T-helper 1 cell (primary cell): ENCODE measurements at places on chromosomes 16 and 17.

GRCh38 chr17:48445248-48445620 is 15.2 kb upstream of the SKAP1 start:
- DNase-seq = no peak

- DNase-seq = no peak
These were observed 413.5 kb downstream of the CPPED1 start for GRCh38 chr16:12390074-12390605.

- DNase-seq = peak; percentile 85
These were observed 134.2 kb downstream of the USP22 start for GRCh38 chr17:20908313-20909267.

GRCh38 chr17:59766491-59766890 is 59.0 kb downstream of the VMP1 start:
- DNase-seq = no peak

- no peak for DNase-seq
These were observed 5.6 kb downstream of the AKAP1 start for GRCh38 chr17:57090560-57091185.

DNA sequence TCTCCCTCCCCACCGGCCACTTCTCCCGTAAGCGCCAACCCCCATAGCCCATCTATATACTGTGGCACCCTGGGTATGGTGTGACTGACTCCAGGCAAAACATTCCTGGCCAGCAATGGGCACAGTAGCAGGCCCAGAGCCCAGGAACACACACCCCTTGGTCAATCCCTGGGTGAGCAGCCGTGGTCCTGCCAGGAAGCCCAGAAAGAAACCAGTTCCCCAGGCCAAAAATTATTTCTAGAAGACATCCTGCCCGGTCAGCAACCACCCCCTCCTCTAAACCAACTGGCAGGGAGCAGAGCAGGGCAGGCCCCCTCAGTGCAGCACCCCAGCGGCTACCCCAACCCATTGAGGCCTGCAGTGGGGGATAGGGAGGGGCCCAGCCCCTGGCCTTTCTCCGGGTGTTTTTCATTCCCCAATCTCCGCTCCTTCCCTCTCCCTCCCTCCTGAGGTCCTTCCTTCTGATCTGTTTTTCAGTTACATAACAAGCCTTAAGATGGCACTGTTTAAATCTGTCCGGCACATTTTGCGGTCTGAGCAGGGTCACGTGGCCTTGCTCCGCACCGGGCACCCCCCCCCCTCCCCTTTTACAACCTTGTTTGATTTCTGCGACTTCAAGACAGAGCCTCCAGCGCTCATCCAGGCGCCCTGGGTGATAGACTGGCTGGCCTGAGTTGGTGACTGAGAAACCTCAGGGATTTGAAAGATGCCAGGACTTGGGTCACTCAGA is 2.0 kb downstream of the NPTX1 start:
- DNase-seq = no peak

DNA sequence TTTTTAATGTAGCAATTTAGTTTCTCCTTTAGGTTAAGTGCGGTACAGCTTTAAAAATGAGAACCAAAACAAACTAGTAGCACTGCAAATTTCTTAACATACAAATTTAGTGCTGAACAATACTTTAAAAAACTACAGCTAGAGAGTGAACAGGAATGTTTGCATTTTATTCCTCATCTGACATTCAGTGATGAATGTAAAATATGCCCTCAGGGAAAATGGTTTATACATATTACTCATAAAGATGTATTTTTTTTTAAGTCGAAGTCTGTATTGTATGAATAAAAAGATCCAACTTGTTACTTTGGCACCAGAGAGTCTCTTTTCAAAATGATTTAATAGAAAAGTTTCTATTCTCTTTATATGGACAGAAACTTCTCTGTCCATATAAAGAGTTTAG is 96.8 kb downstream of the BRIP1 start:
- no peak for DNase-seq

DNA sequence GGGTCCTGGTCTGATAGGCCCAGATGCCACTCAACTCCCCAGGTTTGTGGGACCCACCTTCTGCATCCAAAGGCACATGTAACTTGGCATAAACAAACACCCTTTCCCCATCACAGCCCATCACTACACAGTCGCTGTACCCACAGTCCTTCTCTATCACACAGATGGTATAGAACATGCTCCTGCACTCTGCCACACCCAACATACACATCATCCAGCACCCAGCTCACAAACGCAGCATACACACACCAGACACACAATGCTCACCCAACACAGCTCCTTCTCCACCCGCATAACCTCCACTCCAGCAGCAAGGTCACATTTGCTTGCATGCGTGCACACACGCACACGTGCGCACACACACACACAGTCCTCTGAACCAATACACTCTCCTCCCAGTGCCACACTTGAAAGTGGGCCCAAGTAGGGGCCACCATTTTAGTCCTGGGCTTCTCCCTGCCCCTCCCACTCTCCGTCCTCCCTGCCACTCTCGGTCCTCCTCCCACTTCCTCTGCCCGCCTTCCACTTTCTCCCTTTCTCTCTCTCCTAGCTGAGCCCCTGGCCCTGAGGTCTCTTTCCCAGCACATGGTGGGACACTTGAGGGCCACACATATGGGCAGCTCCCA is 8.5 kb upstream of the TMEM92 start:
- DNase-seq = no peak

DNA sequence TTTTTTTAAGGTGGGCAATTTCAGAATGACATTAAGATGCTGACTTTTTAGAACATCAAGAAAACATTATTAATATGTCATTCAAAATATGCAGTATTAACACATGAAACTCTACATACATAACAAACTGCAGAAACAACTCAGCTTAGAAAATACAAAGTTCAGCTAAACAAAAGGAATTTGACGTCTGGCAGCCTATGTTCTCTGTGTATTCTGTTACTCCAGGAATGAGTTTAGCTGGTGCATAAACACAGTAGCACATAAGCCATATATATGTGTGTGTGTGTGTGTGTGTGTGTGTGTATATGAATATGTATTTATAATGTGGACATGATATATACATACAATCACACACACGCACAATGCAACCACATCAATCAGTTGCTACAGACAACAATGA is 413.5 kb upstream of the PSMD7 start:
- DNase-seq = no peak

DNA sequence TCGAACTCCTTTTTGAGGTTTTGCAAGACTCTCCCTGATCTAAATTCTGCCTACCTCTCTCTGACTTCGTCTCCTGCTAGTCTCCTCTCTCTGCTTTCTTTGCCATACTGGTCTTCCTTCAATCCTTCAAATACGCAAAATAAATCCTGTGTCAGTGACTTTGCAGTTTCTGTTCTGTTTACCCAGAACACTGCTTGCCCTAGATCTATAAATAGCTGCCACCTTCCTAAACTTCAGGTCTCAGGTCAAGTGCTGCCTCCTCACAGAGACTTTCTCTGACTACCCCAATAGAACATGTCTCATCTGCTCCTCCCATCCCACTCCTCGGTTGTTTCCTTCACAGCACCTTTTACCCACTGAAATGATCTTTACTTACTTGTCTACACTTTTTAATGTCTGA is 78.9 kb downstream of the TRIM37 start:
- DNase-seq = no peak

DNA sequence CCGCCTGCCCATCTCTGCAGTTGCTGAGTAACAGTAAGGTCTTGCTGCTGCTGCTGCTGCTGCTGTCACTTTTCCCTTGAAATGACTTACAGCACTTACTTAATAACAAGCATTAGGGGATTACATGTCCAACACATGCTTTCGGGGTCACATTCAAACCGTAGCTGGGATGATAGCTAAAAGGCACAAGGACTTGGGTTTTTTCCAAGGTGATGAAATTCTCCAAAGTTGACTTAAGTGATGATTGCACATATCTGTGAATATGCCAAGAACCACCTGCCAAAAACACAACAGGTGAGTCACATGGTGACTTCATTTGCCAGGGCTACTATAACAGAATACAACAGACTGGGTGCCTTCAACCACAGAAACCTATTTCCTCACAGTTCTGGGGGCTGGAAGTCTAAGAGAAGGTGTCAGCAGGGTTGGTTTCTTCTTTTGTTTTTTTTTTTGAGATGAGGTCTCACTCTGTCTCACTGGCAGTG is 121.9 kb upstream of the TNRC6C start:
- no peak for DNase-seq

DNA sequence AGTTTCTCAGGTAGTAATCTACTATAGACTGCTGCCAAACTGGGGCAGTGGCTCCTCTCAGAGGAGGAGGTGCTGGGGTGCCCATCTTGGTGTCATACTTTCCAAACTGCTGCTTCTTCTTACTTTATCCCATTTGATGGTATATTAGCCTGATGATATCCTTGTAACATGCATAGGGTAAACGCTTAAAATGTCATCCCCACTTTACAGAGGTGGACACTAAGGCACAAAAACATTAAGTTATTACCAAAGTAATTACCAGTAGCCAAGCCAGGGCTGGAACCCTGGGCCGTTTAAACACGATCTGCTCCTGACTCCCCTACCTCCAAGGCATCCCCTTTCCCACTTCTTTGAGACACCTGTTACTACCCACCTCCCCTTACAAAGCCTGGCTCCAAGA is 37.8 kb upstream of the CSNK2A2 start:
- no peak for DNase-seq

DNA sequence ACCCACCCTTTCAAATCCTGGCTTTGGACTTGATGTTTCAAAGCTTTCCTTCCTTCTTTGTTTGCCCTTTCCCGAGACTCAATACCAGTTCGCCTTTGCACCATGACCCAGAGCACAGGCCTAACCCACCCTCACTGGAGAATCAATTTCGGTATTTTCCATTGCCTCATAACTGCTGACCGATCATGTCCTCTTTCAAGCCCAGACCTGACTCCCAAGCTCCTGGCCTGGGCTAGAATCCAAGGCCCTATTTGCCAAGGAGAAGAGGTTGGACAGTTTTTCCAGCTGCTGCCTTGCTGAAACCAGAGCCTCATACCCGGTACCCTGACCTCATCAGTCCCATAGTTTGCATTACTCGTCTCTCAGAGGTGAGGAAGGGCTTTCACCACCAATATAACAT is 35.3 kb upstream of the HELZ start:
- DNase-seq = no peak

DNA sequence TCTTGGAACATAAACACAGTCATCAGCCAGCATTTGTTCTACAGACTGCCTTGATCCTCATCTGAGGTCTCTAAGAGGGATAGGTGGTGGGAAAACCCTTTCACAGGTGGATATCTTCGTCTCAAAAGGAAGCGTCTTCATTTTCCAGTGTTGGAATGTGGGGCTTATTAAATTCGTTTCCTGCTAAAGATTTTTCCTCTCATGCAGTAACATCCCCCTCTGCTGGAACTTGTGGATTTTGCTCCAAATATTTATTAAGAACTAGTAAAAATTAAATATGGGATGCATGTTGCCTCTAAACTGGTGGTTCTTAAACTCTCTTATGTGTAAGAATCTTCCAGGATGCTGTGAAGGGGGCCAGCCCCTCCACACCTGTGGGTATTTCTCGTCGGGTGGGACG is 20.1 kb upstream of the MLYCD start:
- no peak for DNase-seq

- DNase-seq = no peak
These were observed 28.3 kb upstream of the HOXB13 start for GRCh38 chr17:48756830-48757251.

DNA sequence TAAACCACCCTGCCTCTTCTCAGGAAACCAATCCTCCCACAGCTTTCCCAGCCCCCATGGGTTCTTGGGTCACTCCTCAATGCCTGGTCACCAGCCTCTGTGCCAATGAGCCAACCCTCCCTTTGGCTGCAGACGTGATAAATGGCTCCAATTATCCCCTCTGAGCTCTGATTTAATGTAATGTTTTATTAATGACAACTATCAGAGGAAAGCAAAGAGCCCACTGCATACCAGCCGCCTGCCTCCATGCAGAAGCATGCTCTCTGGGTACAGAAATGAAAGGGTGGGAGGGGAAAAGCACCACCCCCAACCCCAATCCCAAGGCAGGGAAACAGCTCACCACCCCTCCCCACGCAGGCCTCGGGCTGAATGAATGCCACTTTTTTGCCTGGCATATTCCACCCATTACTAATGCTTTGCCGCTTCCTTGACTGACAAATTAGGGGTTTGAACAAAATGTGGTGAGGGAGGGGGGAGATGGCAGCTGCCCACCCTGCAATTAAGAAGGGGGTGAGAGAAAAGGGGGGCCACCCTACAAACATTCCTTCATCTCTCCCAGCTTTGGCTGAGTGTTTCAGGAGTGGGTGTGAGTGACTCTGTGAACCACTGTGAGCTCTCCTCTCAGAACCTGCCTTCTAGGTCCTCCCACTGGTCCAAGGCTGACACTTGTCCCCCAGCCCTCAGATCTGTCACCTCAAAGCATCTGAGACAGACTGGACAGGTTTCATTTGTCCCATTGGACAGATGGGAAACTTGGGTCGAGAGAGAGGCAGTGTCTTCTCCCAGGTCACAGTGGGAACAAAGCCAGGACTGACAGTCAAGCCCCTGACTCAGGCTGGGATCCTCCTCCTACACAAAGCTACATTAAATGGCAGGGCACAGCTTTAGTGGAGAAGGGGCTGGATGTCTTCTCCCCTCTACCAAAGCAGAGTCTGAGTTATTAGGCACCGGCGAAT is 161.5 kb downstream of the TMEM132E start:
- no peak for DNase-seq

GRCh38 chr16:85569615-85570212 is 43.4 kb upstream of the GSE1 start:
- no peak for DNase-seq

GRCh38 chr16:84059111-84059510 is 16.5 kb upstream of the SLC38A8 start:
- DNase-seq = no peak

DNA sequence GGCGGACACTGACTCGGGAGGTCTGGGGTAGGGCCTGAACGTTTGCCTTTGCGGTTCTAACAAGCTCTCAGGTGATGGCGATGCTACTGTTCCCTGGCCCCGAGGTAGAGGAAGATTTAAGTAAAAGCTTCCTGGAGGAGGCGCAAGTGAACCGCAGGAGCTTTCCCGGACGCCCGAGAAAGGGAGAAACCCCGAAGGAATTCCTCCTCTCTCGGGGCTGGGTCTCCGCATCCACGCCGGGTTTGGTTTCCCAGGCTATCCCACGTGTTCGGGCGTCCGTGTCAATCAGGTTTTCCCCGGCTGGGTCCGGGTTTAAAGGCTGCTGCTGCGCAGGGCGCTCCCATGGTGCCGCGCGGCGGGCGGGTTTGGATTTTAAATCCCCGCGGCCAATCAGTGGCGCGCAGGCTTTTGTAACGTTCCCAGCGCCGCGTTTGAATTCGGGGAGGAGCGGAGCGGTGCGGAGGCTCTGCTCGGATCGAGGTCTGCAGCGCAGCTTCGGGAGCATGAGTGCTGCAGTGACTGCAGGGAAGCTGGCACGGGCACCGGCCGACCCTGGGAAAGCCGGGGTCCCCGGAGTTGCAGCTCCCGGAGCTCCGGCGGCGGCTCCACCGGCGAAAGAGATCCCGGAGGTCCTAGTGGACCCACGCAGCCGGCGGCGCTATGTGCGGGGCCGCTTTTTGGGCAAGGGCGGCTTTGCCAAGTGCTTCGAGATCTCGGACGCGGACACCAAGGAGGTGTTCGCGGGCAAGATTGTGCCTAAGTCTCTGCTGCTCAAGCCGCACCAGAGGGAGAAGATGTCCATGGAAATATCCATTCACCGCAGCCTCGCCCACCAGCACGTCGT is at the start of gene PLK1:
PLK1 (plus strand) TSS at position 460 of the 844 bp plus-strand sequence; CDS start at position 504, 44 bp downstream.
- peak; percentile 86 for DNase-seq
